NCI-H1436 treated with DMSO at 0.1 percent for 48 hours (cell line): ENCODE measurements at places on chromosomes 7 and 10.

DNA sequence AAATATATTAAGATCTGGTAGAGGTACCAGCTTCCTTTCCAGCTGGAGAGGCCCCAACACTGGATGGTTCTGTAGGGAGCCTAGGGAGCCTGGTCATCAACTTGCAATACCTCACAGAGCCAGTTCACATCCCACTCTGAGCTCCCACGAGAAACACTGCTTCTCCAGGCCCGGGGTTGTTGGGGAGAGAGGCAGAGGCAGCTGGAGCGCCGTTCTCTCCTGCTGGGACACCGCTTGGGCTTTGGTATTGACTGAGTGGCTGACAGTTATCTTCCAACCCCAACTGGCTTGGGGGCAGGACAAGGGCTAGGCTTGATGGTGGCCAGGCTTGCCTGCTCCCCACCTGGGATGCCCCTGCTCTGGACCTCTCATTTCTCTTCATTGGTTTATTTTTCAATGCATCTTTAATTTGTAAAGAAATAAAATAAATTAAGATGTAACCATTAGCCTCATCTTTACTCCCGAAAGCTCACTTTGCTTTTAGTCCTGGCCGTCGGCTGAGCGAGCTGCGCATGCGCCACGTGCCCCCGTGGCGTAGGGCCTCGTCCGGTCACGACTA lies 10.0 kb upstream of the CHCHD1 start:
- no peak for DNase-seq

DNA sequence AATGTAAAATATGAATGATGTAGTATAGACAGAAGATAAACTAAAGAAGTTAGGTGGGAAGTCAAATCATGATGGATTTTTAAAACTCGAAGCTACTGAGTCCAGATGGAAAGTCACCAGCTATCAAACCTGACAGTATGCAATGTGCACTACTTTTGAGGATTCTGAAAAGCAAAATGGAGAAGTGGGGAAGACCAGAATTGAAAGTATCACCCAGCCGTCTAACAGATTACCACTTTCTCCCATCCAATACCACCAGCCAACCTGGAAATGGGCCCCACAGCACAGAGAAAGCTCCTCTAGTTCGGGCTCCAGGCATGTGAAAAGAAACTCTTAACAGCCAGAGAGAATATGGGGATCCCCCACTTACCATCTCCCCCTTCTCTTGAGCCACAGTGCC lies 67.9 kb upstream of the SRRM3 start:
- DNase-seq, result no peak

GRCh38 chr10:14010769-14011574 lies 319.8 kb downstream of the FRMD4A start:
- DNase-seq, result no peak

DNA sequence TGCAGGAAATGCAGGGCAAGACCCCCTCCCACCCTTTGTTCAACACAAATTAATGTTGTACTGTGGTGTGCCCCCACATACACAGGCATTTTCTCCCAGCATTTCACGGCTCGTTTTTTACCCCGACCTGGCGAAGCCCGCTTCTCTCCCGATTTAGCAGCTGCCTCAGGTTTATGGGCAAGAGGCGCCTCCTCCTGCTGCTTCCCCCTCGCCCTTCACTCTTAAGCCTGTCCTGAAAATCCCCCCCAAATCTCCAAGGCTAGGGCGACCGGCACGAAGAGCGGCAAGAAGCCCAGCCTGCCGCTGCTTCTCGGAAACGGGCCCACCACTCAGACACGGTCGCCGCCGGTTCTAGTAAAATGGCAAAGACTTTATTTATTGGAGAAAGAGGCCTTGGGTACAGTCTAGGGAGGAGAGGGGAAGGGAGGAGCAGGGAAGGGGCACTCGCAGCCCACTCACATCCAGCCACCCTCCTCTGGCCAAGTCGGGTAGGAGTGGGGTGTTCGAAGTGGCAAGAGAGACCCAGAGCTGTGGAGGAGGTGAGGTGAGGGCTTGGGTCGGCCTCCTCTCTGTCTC lies 3.3 kb downstream of the LBX1 start:
- no peak for DNase-seq

DNA sequence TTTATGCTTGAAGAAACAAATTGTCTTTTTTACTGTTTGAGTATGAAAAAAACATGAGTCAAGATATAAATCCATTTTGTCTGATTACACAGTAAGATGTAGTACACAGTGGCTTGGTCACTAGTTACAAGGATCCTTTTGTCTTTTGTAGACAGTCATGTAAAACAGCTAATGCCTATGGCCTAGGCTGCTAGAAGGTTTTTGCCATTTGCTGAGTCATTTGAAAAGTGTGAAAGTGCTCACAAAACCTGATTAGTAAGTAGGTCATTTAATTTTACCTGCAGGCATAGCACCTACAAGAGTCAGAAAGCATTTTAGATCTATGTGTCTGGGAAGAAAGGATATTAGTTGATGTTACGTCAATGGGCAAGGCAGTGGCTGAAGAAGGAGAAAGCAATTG lies 819.4 kb downstream of the MAGI2 start:
- DNase-seq, result no peak

- no peak for DNase-seq
Measured at GRCh38 chr7:29851487-29851886, 45.2 kb downstream of the WIPF3 start.

- DNase-seq, result no peak
Measured at GRCh38 chr7:130410868-130411541, 29.8 kb downstream of the CEP41 start.

DNA sequence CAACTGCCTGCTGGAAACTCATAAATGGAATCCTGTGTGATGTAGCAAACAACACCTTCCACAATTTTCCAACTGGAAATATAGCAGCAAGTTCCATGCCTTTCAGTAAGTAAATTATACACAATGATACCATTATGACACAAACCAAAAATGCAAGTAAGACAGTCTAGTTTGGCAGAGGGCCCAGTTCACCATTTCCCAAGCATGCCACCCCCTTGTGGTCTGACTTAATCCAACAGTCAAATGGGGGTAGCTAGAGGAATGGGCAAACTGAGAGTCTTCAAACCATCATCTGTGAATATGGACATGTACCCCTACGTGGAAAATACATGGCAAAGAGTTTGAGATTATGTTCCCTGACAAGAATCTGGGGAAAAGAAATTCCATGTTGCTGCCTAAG lies 137.6 kb upstream of the VWC2 start:
- DNase-seq, result no peak

GRCh38 chr10:60238759-60239100 lies 150.9 kb downstream of the ANK3 start:
- no peak for DNase-seq

- DNase-seq, result no peak
Measured at GRCh38 chr7:41996381-41997035, 240.5 kb downstream of the GLI3 start.

DNA sequence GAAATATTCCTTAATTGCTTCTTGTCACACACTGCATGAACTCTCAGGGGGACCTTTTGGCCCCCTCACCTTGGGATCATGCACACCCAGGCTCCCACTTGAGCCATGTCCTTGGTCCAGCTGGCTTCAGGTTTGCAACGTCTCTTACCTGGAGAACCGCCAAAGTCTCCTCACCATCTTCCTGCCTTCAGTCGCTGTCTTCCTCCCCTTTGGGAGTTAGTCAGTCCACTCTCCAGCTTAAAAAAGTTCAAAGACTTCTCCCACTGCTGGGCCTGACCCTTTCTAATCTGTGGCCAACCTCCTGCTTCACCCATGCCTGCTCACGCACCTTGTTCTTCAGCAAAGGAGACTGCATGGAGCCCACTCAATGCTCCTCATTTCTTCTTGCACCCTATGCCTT lies 82.6 kb upstream of the LRRC4 start:
- no peak for DNase-seq

DNA sequence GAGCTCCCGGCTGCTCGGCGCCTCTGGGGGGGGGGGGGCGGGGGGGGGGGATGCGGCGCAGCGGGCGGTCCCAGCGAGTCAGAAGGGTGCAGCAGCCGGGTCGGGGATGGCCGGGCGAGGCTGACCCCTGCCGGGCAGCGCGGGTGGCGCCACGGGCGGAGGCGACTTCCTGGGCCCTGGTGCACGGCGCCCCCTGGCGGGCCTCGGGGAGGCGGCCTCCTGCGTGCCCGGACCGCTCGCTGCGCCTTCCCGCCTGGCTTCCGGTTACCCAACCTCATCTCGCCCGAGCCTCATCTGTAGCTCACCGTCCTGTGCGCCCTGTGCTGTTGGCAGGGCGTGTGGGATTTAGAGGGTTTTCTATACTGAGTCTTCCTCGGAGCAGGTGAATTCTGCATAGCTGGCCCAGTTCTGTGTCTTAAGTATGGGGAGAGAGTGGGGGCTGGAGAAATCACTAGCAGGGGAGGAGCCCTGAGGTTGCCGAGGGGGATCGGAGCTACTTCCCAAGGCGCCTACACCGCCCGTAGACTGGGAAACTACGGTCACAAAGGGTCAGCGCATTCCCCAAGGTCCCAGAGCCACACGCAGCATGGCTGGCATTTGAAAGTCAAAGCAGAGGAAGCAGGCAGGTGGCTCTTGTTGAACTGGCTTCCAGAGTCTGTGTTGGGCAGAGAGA lies 28.3 kb upstream of the WDFY4 start:
- DNase-seq, result peak; percentile 51

DNA sequence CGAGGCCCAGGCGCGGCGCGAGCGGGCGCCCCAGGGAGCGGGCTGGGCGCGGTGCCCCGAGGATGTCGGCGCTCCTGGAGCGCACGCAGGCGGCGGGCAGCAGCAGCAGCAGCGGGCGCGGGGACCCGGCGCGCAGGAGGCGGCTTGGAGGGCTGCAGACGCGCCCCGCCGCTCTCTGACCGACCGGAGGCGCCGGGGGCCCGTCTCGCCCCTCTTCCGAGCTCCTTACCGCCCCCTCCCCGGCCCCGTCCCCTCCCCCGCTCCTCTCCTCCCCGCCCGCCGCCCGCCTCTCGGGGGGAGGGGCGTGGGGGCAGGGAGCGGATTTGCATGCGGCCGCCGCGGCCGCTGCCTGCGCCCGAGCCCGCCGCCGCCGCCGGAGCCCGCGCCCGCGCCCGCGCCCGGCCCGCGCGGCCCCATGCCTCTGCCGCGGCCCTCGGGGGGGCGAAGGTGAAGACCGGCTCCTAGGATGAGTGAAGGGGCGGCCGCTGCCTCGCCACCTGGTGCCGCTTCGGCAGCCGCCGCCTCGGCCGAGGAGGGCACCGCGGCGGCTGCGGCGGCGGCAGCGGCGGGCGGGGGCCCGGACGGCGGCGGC lies at the start of gene NRG3:
Gene NRG3 (plus strand): TSS at position 320 of the 592 bp plus-strand sequence.
- DNase-seq, result no peak

GRCh38 chr7:154178895-154179294 lies 126.7 kb downstream of the DPP6 start:
- DNase-seq, result no peak

DNA sequence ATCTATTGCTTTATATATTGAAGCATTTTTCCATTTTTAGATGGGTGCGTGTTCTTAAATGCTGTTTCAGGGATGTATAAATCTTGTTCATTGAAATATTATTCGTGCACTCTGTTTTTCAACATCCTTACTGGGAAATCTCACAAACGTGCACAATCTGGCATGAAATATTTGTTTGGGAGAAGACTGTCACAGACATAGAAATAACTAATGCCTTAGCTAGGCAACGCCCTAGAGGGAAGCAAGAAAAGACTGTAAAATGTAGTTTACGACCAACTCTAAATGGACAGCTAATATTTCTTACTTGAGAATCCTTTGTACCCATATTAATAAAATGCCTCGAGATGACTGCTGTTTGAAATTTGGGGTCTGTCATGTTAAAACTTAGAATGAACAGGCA lies 8.9 kb downstream of the DOCK4 start:
- no peak for DNase-seq

GRCh38 chr7:138208142-138208570 lies 131.9 kb downstream of the AKR1D1 start:
- no peak for DNase-seq

GRCh38 chr7:23012908-23013714 lies 819 bp downstream of the HYCC1 start:
- DNase-seq, result no peak

DNA sequence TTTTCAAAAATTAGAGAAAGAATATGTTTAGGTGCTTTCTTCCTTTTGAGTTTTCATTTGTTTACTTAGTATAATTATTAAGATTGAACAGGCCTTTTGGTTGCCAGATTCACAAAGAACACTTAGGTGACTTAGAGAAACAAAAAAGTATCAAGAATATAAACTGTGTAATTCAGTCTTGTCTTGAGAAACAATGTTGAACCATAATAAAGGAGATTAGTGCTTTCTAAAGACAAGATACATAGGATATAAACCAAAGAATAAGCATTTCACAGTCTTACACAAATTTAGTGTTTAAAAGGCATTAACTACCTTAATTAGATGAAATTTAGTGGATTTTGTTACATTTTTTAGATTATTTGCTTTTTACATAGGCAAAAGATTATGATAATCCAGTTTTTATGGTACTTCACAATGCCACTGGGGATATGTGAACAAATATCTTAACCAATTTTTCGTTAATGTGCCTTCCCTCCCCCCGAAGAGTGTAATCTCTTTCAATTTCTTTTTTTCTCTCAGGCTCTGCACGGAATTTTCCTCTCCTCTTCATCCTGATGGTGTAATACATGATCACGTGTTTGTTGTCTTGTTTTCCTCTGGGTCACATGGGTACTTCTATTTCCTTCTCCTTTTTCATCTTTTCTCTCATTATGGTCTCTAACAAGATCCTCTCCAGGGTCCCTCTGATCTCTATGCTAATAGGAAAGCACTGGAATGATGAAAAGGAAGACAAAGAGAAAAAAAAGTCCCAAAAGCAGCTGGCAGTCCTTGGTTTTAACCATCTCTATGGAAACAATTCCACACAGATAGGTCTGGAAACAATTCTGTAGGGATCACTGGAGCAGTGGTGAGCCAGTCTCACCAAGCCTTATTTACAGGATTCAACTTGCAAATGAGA lies 3.7 kb upstream of the HNRNPH3 start:
- DNase-seq, result peak; percentile 56

DNA sequence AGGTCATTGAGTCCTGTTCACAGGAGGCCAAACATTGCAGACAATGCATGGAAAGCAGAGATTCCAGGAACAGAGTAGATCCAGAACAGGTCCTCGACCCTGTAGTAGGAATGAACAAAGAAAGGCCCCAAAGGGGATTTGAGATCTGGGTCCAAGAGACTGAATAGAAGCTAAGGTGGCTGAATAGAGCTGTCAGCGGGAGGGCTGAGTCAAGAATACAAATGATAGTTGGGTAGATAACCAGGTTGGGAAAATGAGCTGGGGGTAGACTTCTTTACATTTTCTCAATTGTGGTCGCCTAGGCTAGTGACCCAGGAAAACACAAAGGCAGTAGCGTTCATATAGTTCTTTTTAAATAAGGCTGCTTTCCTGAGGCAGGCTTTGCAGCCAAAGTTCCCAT lies 103.4 kb upstream of the ELMO1 start:
- DNase-seq, result no peak
